ENCODE measurements at places on chromosomes 3 and 15.

GRCh38 chr3:5071061-5071460, 51.0 kb upstream of the ARL8B start:
- no peak for DNase-seq

DNA sequence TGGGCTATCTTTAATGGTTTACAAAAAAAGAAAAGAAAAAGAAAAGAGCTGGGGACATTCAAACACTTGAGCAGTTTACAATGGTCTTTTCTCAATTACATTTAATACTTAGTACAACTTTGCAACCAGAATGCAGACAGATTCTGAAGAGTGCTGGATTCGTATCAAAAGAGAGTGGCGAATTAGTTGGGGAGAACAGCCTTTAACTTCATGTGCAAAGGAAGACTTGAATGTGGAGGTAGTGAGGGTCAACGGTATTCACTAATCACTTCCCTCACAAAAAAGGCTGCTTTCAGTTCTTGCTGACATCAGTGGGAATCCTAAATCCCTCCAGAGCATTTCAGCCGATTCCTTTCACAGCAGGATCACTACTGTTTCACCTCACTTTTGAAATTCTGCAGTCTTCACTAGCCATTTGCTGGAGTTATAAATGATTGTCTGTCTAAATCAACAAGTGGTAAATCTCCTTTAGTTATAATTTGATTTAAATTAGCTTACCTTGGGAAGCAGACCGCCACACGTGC, 323.0 kb upstream of the SEMA6D start:
- no peak for DNase-seq

GRCh38 chr15:77144492-77145070, 73.7 kb upstream of the TSPAN3 start:
- DNase-seq, result no peak

DNA sequence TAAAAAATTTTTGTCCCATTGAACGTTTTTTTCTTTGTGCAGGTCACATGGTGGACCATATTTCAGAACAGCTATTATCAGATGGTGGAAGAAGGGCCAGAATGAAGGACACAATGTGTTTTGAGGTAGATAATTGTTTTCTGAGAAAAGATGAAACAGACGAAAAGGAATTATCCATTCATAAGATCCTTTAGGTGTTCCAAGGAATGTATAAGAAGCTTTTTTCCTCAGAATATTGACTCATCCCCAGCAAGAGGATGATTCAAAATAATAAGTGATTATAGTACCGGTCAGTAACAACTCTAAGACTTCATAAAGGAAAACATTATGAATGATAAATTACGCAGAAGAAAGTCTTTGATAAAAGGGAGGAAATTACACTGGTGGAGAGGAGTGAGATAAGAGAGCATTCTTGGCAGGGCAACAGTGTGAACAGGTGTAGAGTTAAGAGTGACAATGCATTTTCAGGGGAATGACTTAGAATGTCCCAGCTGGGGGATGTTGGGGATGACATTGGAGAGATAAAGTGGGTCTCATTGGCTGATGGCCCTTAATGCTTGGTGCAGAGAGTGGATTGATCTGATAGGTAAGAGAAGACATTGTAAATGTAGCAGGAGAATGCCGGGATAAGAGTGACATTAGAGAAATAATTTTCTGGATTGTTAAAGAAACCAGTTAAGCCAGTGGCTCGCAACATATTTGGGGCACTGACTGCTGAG, 27.0 kb upstream of the AQP9 start:
- DNase-seq, result no peak

DNA sequence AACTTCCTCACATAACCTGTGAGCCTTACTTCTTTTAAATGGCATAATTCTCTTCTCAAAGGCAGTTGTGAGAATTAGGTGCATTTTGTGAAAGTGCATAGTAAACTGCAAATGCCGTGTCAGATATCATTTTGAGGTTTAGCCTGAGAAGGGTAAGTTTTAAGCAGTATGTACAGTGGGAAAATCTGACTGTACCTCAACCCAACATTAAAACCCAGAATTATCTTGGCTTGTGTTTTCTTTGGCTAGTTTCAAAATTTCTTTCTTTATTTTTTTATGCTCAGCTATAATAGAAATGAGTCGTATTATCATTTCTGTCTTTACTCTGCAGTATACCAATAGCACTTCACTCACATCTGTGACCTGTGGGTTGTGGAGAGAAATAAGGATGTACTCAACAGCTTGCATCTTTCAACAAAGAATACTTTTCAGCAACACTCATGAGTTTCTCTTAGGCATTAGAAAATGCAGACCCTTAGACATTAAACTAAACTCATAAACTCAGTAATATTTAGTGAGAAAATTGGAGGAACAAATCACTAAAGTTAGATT, 65.7 kb downstream of the RASA2 start:
- DNase-seq, result no peak
